ENCODE measurements at places on chromosomes 7 and 10.

- DNase-seq = no peak
Measured at GRCh38 chr10:63703113-63703670, 182.0 kb downstream of the REEP3 start.

DNA sequence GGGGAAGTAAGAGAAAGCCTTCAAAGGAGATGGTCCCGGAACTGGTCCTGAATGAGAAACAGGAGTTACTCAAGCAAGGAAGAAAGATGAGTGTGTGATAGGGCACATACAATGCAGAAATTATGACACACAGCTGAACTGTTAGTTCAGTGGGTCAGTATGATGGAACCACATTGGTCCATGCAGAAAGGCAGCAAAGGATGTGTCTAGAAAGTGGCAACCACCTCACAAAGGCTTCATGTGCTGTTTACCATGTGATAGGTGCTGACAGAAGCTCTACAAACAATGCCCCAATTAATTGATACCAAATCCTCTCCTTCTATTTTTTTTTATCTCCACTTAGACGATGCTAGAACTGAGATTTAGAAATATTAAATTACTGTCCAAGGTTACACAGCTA lies 258.3 kb downstream of the RELN start:
- DNase-seq = no peak

DNA sequence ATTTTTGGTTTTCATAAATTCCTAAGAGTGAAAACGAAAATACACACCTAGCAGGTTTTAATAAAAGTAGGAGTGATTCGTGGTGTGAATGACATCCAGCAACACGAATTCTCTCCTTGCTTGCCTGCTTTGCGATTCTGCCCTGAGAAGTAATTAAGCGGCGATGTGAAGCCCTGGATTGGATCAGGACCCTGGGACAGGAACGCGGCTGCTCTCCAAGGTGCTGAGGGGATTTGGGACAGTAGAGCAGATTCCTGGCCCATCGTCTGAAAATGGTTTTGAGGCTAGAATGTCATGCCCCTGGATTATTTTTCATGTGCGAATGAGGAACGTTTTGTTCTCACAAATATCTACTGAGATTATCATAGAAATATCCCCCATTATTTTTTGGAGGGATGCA lies 7.8 kb downstream of the NPS start:
- DNase-seq = no peak

GRCh38 chr7:128443831-128444600 lies 11.7 kb upstream of the HILPDA start:
- no peak for DNase-seq

- no peak for DNase-seq
Measured at GRCh38 chr7:48351900-48352299, 180.6 kb downstream of the ABCA13 start.

DNA sequence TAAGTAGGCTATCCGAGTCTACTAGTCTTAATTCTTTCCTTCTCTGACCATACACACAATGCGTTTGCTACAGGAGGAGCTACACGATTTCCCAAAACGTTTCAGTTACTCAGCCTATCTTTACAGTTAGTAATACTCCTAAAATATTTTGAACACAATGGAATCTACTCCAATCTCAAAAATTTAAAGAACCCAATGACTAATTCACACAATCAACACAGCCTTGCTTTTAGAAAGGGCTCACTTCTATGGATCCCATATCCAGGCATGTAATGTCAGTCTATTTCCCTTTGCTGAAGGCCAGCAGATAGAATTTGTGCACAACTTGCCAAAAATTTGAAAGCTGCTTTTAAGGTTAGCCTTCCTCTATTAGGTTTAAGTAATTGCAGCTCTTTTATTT lies 107.2 kb downstream of the VPS41 start:
- no peak for DNase-seq

- DNase-seq = no peak
Measured at GRCh38 chr7:96671854-96672253, 37.8 kb downstream of the SEM1 start.

DNA sequence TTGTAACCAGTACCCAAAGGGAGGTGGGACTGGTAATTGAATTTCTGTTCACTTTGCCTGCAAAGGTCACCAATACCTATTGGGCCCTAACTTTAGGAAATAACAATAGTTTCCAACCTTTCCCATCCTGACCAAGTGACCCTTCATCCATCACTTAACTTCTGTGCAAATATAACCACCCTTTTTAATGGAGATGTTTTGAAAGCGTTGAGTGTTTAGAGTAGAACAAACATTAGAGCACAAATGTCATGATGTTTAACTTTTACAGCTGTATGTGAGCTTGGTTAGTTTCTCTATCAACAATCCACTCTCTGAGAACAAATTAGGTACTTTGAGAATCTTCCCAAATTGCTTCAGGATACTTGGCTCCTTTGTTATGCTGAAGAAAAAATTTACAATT lies 66.4 kb downstream of the MET start:
- DNase-seq = no peak

GRCh38 chr10:69569396-69569934 lies 3.8 kb downstream of the NEUROG3 start:
- no peak for DNase-seq

- DNase-seq = no peak
Measured at GRCh38 chr7:141397236-141398163, 153.7 kb upstream of the AGK start.

GRCh38 chr7:33986951-33987947 lies 81.9 kb downstream of the BMPER start:
- DNase-seq = no peak

DNA sequence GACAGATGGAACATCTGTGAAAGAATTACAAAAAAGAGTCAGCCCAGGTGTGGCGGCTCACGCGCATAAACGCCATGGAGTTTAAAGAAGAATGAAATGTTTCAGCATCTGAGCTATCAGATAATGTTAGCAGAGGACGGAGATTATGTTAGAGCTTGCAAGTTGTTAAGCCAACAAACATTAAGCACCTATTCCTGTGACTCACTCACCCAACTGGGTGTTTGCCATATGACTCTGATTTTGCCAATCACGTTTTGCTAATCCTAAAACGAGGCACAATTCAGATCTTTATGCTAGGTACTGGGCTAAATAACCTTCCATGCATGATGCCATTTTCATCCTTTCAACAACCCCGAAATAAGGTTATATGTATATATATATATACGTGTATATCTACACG lies 29.0 kb upstream of the CCNY start:
- DNase-seq = peak; percentile 44

- peak; percentile 44 for DNase-seq
Measured at GRCh38 chr7:91263384-91264045, 718 bp upstream of the FZD1 start.

- DNase-seq = no peak
Measured at GRCh38 chr7:129341816-129342806, 92.1 kb upstream of the STRIP2 start.

GRCh38 chr7:22786290-22786932 lies 36.2 kb downstream of the TOMM7 start:
- peak; percentile 90 for DNase-seq

GRCh38 chr10:132163278-132163765 lies 23.4 kb upstream of the DPYSL4 start:
- DNase-seq = no peak

DNA sequence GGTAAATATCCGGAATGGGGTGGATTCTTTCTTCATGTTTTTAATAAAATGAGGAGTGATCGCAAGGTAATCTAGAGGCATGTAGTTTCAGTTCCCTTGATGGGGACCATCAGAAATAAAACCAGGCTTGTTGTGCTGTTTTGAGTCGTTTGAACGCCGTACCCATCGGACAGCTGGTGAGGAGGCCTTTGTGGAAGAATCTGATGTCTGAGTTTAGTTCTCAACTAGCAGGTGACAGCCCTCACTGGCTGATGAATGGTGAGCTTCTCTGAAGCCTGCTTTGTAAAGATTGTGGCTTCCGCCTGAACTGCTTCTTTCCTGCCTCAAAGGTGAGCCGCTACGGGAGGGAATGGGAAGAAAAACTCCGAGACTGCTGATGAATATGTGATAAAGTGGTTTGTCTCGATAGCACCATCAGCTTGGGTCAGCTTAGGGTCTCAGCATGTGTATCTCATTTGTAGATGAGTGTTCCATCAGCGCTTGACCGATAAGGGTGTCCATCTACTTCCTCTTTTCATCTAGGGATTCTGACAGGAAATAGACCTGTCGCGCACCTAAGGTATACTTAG lies 977 bp downstream of the TMEM248 start:
- no peak for DNase-seq

DNA sequence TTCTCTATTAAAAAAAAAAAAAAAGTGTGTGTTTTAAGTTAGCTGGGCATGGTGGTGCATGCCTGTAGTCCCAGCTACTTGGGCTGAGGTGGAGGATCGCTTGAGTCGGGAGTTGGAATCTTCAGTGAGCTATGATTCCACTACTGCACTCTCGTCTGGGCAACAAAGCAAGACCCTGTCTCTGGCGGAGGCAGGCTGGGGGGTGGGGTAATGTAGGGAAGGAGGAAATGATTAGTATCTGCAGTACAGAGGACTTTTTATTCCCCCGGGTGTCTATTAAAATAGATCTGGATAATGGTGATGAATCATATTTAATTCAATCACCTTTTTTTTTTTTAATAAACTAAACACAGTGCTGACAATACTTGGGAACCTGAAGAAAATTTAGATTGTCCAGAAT lies 6.5 kb downstream of the CBX3 start:
- DNase-seq = no peak

DNA sequence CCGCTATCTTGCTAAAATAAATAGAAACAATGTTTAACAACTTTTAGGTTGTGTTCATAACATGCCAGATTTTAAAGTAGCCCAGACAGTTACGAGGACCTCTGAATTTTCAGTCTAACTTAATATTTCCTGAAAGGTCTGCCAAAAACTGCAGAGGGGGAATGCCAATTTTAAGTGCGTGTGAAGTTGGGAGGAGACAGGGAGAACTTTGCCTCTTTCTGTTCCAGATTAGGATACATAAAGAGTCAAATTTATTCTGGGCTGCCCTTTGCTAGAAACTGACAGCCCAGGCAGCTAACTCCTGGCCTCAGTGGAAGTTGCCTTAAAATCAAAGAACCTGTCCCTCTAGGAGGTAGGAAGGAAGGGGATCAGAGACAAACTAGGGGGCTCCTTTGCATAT lies 52.3 kb upstream of the PIP4K2A start:
- no peak for DNase-seq

DNA sequence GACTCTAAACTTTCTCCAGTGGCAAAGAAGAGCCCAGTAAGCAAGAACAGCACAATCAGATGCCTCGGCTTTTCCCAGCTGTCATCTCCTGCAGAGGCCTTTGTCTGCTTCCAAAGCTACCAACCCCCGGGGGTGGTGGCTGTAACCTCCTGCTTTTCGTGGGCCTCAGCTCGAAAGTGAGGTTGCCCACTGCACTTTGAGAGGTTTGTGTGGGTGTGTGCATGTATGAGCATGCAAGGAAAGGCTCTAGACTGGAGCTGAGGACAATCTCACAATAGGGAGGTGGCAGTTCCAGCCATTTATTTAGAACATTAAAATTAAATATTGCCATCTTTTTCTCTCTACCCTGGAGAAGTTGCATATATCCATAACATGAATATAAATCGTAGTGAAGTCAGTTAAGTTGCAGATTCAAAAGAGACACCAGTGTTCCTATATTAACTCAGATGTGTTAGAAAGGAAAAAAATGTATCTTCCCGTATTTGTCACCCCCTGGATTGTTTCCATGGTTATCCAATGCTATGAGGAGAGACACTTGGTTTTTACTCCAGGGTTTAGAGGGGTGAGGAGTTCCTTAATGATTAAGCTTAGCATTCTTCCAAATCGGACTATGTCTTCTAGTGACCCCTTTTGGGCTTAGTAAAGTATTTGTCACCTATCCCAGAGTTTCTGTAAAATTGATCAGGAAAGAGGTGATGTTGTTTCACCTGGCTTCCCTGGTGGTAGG lies 781.1 kb downstream of the INHBA start:
- DNase-seq = no peak

DNA sequence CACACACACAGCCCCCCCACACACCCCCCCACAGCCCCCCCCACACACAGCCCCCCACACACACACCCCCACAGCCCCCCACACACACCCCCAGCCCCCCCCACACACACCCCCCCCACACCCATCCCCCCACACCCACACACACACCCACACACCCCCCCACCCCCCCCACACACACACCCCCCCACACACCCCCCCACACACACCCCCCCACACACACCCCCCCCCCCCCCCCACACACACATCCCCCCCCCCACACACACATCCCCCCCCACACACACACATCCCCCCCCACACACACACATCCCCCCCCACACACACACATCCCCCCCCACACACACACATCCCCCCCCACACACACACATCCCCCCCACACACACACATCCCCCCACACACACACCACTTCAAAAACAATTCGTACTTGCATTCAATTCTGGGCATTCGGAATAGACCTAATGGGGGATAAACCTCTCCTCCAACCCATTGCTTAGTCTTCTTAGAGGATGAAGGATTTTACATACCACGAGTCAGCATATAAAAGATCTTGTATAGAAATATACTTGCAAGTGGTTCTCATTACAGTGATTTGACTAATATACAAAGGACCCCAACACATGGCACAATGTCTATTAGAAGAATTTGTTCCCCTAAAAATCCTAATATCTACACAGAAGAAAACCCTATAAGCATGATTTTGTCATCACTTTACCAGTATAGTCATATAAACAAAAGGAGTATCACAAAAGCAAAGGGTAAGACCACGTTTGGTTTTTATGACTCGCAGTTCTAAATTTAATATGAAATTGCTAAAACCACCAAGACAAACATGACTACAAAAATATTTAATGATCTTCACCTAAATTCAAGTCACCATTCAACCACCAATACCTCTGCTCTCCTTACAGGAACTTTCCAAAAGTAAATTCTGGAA lies 80.9 kb downstream of the DIP2C start:
- no peak for DNase-seq

DNA sequence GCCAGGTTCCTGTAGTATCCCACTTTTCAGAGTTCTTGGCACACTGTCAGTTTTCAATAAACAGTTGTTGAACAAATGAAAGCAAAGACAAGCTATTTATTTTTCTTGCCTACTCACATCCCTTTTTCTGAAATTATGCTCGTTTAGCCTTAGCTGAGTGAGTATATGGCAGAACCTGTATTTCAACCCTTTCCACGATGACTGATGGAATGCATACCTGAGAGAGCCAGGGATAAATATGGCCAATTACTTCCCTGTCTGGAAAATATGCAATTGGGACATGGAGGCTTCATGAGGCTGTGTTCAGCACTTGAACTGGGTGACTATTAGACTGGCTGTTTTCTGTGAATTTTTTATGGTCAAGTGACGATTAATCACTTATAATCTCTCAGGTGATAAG lies 144.5 kb upstream of the POT1 start:
- DNase-seq = no peak

- DNase-seq = no peak
Measured at GRCh38 chr7:69373171-69374043, 224.9 kb upstream of the AUTS2 start.

GRCh38 chr10:132850246-132850645 lies 64.3 kb upstream of the NKX6-2 start:
- no peak for DNase-seq

DNA sequence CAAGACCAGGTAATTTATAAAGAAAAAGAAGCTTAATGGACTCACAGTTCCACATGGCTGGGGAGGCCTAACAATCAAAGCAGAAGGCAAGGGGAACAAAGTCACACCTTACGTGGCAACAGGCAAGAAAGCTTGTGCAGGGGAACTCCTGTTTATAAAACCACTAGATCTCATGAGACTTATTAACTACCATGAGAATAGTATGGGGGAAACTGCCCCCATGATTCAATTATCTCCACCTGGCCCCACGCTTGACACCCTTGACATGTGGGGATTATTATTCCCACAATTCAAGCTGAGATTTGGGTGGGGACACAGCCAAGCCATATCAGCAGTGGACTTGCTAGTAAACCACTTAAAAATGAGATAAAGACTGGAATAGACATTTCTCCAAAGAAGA lies 451.7 kb downstream of the DNAJB9 start:
- DNase-seq = no peak

GRCh38 chr7:98352621-98353020 lies 48.3 kb downstream of the BAIAP2L1 start:
- no peak for DNase-seq

All from NCI-H524 (cell line).